ENCODE measurements at places on chromosomes 7 and 10.

GRCh38 chr7:50552139-50552538, 13.1 kb downstream of the DDC start:
- no peak for DNase-seq

DNA sequence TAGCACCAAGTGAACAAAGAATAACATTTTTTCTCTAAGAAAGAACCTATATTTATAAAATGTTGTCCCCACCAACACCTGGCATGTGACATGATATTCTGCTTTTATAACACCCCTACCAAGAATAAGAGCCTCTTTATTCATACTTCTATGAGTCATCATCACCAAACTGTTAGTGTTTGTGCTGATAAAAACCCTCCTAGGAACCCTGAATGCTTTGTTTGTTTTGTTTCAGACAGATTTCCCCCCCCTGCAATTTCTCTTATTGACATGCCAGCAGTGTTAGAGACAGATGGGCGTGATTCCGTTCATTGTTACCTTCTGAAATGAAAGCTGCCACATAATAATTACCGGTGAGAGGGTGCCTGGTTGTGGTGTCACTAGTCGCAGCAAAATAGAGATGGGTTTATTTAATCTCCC, 651.1 kb downstream of the SORCS1 start:
- no peak for DNase-seq

DNA sequence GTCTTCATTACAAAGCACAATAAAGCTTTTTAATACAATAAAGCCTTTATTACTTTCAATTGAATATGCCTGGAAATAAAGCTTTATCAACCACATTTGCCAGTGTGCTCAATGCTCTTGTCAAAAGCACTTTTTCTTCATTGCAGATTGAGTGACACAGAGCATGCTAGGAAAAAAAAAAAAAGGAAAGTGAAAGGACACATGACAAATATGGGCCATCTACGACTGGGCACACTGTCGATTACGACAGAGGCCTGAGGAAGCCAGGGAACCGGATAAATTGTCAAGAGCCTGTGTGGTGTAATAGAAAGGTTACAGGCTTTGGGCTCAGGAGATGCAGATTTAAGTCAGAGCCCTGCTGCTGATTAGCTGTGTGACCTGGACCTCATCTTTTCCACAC, 84.8 kb upstream of the LRGUK start:
- DNase-seq = no peak

GRCh38 chr10:130339091-130339490, 202.9 kb downstream of the GLRX3 start:
- no peak for DNase-seq

DNA sequence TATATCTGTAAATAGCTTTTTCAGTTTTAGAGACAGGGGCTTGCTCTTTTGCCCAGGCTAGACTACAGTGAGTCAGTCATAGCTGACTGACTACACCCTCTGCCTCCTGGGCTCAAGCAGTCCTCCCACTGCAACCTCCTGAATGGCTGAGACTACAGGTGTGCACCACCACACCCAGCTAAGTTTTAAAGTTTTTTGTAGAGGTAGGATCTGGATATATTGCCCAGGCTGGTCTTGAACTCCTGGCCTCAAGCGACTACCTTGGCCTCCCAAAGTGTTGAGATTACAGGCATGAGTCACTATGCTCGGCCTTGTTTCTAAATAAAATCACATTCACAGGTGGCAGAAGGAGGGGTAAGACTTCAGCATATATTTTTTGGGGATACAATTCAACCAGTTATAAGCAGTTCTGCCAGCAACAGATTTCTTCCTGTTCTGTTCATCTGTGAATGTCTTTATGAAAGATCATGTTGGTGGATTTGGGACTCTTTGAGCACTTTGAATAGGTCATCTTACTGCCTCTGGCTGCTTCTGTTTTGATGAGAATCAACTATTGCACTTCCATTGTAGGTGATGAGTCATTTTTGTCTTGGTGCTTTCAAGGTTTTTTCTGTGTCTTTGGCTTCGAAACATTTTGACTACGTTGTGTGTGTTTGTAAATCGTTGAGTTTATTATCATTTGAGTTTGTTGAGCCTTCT, 15.7 kb downstream of the RBM33 start:
- DNase-seq = no peak

- DNase-seq = no peak
Observed at GRCh38 chr7:80145780-80146422, 11.3 kb downstream of the GNAI1 start.
